T-helper 9 cell (primary cell): ENCODE measurements at places on chromosomes 2 and 18.

- DNase-seq = no peak
These were observed 285.4 kb downstream of the NRXN1 start for GRCh38 chr2:50746526-50746925.

GRCh38 chr18:36620788-36621187, 208.0 kb downstream of the TPGS2 start:
- no peak for DNase-seq

GRCh38 chr2:3459185-3460015, 59.9 kb downstream of the ADI1 start:
- DNase-seq = no peak

DNA sequence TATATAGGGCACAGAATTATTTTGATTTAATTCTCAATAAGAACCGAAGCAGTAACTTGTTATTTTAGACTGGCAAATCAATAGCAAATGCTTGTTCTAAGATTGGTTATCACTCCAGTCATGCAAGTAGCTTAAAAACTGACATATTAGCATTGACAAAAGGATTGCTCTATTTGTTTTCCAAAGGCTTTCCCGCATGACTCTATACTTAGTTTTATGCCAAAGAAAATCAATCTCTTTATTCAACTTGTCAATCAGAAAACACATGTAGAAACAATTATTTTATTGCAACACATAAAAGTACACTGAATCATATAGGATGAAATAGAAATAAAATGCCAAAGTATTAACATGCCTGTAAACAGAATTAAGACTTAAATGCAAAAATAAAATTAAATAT, 108.4 kb downstream of the AFF3 start:
- no peak for DNase-seq
